Heart left ventricle (tissue), 16 donors: ENCODE measurements at places on chromosomes 6 and 20. TPM values are rescaled to one million over a fixed set of nuclear protein-coding genes. Genes with fewer than 3 reads are reported as not detected.

- H3K4me3 ChIP-seq, result no peak overlapping the region
- no peak overlapping the region for H3K27ac ChIP-seq
- no peaks in the 10 kb centered on the region for H3K36me3 ChIP-seq
- no peak for DNase-seq
Measured at GRCh38 chr20:32588040-32588439, 2.9 kb upstream of the NOL4L start.

DNA sequence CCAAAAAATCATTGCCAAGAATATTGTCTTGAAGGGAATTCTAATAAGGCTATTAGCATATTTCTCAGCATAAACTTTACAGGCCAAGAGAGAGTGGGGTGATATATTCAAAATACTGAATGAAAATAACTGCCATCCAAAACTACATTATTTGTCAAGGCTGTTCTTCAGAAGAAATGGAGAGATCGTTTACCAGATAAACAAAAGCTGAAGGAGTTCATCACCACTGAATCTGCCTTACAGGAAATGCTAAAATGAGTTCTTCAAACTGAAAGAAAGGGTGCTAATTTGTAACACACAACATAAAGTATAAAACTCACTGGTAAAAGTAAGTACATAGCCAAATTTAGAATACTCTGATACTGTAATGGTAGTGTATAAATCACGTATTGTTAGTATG is 517.0 kb downstream of the TENT5A start:
- H3K27me3 ChIP-seq, result no peaks in the 10 kb centered on the region
- no peaks in the 10 kb centered on the region for H3K4me1 ChIP-seq
- no peaks in the 10 kb centered on the region for H3K36me3 ChIP-seq
- no peak for DNase-seq
- H3K4me3 ChIP-seq, result no peak overlapping the region

DNA sequence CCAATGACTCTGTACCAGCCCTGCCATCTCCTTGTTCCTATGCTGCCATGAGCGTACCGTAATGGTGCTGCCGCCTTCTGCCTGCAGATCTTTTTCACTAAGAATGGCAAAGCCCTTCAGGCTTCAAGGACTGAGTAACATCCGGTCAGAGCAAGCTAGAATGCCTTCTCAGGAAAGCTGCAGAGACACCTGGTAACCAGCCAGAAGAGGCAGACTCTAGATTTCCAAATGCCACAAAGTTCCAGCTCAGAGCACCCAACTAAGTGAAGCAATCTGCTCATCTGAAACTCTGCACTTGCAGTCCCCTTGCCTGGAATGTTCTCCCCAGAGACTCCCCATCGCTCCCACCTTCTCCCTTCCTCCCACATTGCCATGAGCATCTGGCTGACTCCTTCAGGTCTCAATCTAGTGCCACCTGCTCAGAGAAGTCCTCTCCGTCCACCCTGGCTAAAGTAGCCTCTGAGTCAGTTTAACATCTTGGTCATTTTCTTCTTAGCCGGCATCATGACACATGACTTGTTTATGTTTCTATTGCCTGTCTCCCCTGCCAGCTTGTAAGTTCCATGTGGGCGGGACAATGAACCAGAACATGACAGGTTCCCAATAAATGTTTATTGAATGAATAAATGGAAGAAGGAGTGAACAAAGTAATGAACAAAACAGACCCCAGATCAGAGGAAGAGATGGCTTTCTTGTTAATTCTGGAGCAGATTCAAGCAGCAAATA is 6.9 kb upstream of the OCSTAMP start:
- no peaks in the 10 kb centered on the region for H3K27me3 ChIP-seq
- no peak overlapping the region for H3K4me3 ChIP-seq
- peaks cover 9% of the 10 kb centered on the region for H3K4me1 ChIP-seq

IYD gene
- not detected for polyA plus RNA-seq

DNA sequence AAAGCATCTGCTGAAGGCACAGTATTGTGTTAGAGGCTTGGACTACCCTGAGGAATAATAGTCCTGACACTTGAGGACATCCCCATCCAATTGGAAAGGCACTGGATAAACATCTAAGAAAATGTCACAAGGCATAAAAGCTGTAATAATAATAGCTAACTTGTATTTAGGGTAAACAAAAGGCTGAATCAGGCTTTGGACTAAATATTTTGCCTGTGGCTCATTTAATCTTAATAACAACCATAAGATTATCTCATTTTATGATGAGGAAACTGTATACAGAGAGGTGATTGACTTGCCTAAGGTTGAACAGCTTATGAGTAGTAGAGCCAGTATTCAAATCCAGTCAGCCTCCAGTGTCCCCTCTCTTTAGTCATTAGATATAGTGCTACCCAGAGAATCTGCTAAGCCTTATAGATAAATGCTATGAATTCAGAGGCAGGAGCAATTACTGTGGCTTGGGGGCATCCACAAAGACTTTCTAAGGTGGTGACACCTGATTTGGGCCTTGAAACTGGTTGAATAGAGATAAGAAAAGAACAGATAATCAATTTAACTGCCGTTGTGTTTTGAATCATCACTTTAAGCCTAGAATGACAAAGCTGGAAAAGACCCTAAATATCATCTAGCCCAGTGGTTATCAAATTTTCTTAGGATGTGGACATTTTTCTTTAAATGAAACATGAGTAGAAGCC is 7.5 kb upstream of the ZSWIM1 start:
- no peak overlapping the region for H3K4me3 ChIP-seq
- no peaks in the 10 kb centered on the region for H3K27me3 ChIP-seq
- H3K27ac ChIP-seq, result no peak overlapping the region
- no peak for DNase-seq
- H3K36me3 ChIP-seq, result peaks cover 21% of the 10 kb centered on the region

DNA sequence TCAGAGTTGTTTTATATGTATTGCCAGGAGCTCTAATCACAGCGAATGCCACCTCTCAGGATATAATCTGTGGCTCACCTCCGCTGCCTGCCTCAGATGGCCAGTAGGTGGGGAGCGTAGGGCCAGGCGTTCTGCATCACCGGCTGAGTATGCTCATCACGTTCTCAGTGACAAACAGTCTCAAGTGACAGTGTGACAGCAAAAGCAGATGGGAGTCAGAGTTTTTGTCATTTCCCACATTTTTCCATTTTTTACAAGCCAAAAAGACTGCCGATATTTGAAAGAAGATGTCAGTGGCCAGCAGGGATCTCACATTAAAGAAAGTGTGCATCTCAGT is 208.7 kb downstream of the ALDH8A1 start:
- no peaks in the 10 kb centered on the region for H3K36me3 ChIP-seq
- H3K27me3 ChIP-seq, result no peaks in the 10 kb centered on the region
- H3K4me1 ChIP-seq, result no peaks in the 10 kb centered on the region

DYNLT2 gene
- 0.67 TPM for polyA plus RNA-seq

GRCh38 chr20:9496155-9496554 is 18.2 kb upstream of the LAMP5 start:
- no peak overlapping the region for H3K4me3 ChIP-seq
- no peaks in the 10 kb centered on the region for H3K27me3 ChIP-seq
- H3K27ac ChIP-seq, result no peak overlapping the region
- no peak for DNase-seq
- H3K36me3 ChIP-seq, result no peaks in the 10 kb centered on the region

DNA sequence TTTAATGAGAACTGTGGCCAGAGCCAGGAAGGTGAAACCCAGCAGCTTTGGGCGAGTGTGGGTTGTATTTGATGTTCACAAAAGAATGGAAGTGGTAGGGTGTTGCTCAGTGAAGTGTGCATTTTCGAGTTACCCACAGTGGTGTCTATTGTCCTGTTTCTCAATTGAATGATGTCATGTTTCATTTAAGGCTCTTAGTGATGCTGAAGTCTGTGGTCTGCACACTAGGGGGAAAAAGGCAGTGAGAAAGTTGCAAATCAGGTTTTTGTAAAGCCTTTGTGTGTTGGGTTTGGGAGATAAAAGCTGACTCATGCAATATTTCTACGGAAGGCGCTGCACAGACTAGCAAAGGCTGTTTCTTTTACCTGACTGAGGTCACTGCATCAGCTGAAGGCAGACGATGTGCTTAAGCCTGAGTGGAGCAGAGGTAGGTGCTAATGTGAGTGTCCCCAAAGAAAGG is 121.1 kb downstream of the PLEKHG1 start:
- H3K4me1 ChIP-seq, result no peaks in the 10 kb centered on the region
- no peak for DNase-seq
- no peak overlapping the region for H3K4me3 ChIP-seq
- H3K27me3 ChIP-seq, result no peaks in the 10 kb centered on the region
- H3K36me3 ChIP-seq, result no peaks in the 10 kb centered on the region

MUC21 gene
- 0.10 TPM for polyA plus RNA-seq

DNA sequence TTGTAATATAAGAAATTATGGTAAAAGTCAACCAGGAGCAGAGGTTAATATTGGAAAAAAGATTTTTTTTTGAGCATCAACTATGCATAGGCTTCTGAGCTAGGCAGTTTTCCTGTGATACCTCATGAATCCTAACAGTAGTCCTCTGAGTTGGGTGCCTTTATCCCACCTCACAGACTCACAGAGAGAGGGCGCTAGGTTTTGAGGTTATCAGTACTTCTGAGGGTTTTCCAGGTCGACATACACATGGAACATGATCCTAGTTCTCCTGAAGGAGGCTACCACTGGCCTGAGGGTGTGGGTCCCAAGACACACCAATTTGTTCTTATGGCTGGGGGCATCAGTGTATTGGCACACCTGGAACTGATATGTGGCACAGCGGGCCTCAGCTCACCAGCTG is 358.8 kb upstream of the JAG1 start:
- no peak overlapping the region for H3K27ac ChIP-seq
- no peaks in the 10 kb centered on the region for H3K4me1 ChIP-seq
- H3K27me3 ChIP-seq, result no peaks in the 10 kb centered on the region
- H3K36me3 ChIP-seq, result no peaks in the 10 kb centered on the region
- no peak for DNase-seq

GRCh38 chr20:32238483-32239425 is 31.1 kb downstream of the POFUT1 start:
- no peak for DNase-seq
- no peak overlapping the region for H3K27ac ChIP-seq
- peaks cover 30% of the 10 kb centered on the region for H3K36me3 ChIP-seq
- H3K27me3 ChIP-seq, result no peaks in the 10 kb centered on the region
- peaks cover 5% of the 10 kb centered on the region for H3K4me1 ChIP-seq

SLX4IP gene
- 1.1 TPM for polyA plus RNA-seq

DNA sequence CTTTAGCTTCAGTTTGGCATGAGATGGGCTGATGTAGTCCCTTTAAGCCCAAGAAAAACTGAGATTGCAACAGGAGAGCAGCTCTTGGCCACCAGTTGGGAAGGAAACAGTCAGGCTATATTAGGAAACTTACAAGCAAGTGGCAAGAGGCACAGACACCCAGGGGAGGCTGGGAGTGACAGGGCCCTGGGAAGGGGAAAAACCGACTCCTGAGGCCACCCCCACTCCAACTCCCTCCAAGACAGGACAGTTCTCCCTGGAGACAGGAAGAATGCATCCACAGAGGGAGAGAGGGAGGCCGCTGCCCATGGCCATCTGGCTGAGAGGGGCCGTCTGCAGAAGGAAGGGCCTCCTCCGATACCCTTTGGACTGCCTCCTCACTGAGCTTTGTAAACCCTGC is 20.5 kb downstream of the JPH2 start:
- no peaks in the 10 kb centered on the region for H3K36me3 ChIP-seq
- peak overlapping the region; percentile 87 for H3K27ac ChIP-seq
- H3K4me1 ChIP-seq, result peaks cover 24% of the 10 kb centered on the region
- no peak for DNase-seq
- H3K27me3 ChIP-seq, result no peaks in the 10 kb centered on the region

DNA sequence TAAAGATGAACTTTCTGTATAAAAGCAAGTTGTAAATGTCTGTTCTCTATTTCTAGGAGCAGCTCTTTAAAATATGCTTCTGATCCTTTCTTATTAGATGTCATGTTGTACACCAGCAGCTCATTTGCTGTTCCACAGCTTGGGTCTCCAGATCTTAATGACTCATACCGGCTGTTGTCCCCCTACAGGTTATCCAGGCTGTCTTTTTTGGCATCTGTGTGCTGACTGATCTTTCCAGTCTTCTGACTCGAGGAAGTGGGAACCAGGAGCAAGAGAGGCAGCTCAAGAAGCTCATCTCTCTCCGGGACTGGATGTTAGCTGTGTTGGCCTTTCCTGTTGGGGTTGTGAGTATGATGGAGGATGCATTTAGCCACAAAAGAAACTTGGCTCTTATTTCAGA is 76.0 kb downstream of the AIG1 start:
- no peak overlapping the region for H3K27ac ChIP-seq
- H3K36me3 ChIP-seq, result peaks cover 19% of the 10 kb centered on the region
- H3K27me3 ChIP-seq, result no peaks in the 10 kb centered on the region
- no peaks in the 10 kb centered on the region for H3K4me1 ChIP-seq

ID4 gene
- 5.9 TPM for polyA plus RNA-seq
